HEK293T (cell line): ENCODE measurements at places on chromosomes 5 and 9.

DNA sequence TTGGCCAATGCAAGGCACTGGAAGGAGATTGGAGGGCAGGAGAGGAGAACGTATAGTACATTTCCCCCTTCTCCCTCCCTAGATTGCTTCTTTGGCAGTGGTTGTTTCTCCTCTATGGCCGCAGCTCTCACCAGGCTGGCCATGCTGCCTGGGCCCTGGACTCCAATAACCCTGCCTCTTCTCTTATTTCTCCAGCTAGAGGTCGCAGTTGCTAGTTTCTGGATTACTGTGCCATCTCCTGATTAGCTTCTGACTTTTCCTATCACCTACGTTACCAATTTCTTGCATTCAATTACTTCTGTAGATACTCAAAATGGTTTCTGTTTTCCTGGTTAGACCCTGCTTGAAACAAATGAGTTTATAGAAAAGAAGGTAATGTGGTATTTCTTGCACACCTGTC lies 2.4 kb upstream of the MACIR start:
- no peak for DNase-seq

DNA sequence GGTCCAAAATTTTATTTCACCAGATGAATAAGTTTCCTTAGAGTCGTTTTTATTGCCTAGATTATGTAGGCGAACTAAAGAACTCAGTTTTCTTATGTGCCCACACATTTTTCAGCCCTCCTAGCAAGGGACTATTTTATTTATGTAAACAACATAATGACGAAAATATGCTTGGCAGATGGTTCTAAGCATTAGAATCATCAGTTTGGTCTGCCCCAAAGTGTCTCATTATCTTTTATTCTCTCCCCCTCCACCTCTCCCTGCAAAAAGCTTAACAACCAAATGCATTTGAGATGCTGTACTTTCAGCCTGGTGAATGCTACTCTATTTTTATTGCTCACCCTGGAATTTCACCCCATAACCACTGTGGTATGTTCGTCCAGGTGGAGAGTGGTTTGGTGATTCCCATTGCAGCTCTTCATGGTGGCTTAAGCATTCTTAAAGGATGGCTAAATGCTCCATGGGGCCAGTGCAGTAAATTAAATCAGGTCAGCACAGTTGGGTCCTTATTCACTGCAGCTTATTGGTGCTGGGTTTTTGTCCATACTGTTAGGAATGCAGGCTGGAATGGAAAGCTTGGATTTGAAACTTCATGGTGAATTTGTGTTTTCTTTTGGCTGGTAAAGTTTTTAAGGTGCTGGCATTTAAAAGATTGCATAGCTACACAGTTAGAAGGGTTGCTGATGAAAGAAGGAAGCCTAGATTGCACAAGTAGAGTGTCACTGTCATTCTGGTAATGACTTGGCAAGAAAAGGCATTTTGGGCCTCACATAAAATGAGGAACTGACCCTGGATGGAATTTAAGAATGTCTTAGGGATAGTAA lies 39.2 kb downstream of the TLE4 start:
- no peak for DNase-seq

GRCh38 chr5:163880302-163880701 lies 374.9 kb downstream of the MAT2B start:
- DNase-seq: no peak

DNA sequence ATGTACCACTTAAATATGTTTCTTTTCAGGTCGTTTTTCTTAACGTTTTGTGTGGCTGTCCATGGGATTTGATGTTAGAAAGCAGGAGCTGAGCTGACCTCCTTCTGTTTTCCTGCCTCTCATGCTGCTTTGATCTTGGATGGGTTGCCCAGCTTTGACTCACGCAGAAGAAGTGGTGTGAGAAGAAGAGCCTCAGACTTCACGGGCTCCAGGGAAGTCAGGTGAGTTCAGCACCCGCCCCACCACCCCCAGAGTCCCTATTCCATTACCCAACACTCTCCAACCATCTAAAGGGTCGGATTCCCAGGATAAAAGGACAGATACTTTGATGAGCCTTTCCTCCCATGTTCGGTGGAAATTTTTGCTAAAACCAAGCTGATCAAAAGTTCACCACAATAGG lies 373.4 kb downstream of the IRX2 start:
- DNase-seq: no peak

- DNase-seq: no peak
Observed at GRCh38 chr5:146345578-146346366, 7.1 kb downstream of the POU4F3 start.

- DNase-seq: no peak
Observed at GRCh38 chr9:88826771-88827181, 164.5 kb upstream of the S1PR3 start.

DNA sequence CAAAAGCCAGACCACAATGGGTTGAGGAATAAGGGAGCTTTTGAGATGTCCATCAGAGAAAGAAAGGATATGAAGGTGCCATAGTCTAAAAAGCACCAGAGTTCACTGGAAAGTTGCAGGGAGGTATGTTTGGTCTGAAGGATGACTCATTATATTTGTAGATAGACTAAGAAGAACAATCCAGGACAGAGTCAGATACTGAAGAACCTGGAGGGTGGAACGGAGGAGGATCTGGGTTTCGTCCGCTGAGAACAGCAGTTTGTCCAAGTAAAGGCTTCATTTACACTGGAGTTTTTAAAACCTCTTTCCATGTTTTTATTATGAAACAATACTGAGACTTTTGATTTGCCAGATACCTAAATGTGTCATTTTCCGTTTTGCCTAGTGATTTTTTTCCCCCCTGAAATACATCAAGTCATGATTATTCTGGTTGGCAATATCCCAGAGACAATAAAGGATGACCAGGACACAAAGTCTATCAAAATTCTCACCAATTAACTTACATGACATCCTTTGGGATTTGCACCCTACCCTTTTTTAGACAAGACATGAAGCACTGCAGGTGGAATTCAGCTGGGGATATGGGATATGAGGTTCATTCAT lies 219.9 kb downstream of the MLLT3 start:
- no peak for DNase-seq

GRCh38 chr5:160390787-160391696 lies 8.8 kb downstream of the FAM200C start:
- no peak for DNase-seq

DNA sequence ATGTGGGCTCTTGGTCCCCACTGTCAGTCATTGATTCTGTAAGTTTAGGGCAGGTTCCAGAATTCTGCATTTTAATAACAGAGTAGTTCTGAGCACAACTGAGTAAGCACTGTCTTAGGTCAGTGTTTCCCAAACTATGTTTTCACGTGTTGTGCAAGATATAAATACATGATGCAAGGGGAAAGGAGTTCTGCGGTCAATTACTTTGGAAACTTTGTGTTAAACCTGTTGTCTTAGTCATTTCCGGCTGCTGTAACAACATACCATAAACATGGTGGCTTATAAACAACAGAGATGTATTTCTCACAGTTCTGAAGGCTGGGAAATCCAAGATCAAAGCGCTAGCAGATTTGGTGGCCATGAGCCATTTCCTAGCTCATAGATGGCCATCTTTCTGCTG lies 69.8 kb downstream of the EQTN start:
- no peak for DNase-seq

DNA sequence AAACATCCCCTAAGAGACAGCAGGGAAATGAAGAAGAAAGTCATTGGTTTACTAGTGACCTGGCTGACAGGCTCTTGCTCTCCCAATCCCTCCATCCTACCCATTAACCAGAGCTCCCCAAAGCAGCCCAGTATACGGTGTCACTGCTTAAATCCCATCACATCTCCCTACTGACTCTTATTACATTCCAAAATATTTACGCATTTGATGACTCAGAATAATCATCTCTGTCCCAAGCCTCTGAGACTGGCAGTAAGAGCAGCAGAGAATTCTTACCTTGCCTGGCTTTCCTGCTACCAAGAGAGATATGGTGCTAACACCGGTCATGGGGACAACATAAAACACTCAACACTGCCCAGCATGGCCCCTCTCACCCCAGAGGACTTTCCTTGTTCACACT lies 20.2 kb upstream of the WHRN start:
- no peak for DNase-seq

GRCh38 chr9:32869404-32869803 lies 86.1 kb downstream of the TMEM215 start:
- no peak for DNase-seq

GRCh38 chr9:127742435-127743088 lies 7.5 kb upstream of the TOR2A start:
- peak; percentile 67 for DNase-seq

GRCh38 chr5:92969781-92970237 lies 611.2 kb downstream of the NR2F1-AS1 start:
- no peak for DNase-seq

GRCh38 chr9:34279411-34279810 lies 49.7 kb downstream of the KIF24 start:
- DNase-seq: no peak

GRCh38 chr9:89933578-89933977 lies 328.8 kb downstream of the GADD45G start:
- DNase-seq: no peak

DNA sequence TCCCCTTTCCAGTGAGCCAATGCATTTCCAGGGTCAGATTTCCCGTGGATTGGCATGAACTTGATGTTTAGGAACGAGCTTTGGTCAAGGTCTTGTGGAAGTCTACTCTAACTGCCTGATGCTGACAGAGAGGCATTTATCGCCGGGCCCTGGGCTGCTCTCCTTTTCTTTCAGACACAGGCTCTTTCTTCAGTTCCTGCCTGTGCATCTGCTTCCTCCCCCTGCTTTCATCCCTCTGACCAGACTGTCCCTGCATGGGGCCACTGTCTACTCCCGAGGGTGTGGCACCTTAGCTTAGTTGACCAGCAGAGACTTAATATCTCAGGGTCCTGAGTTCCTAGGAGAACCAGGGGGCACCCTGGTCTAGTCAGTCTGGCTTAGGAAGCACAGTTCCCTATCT lies 41.2 kb downstream of the RALGPS1 start:
- no peak for DNase-seq

GRCh38 chr9:127175764-127176163 lies 53.3 kb upstream of the ANGPTL2 start:
- no peak for DNase-seq

- DNase-seq: no peak
Observed at GRCh38 chr9:95667789-95668188, 151.0 kb upstream of the PTCH1 start.

- peak; percentile 66 for DNase-seq
Observed at GRCh38 chr5:125198270-125198974, 452.0 kb upstream of the ZNF608 start.

- DNase-seq: no peak
Observed at GRCh38 chr5:79842006-79842881, 148.8 kb downstream of the MTX3 start.

DNA sequence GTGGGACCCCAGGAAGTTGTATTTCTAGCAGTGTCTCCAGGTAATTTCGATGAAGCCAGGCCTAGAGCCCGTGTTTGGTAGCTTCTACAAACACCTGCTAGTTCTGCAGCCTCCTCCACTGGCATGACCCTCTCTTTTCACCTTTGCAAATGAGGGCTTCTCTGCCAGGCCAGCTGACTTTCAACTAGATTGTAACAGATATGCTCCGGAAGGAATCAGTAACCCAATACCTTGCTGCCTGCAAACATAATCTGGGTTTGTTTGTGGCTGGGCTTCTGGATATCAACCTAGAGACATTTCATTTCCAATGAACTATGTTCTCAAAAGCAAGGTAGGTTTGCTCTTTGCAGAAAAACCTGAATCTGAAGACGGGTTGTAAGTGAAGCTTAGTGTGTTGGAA lies 354.8 kb downstream of the DMRT2 start:
- DNase-seq: no peak

GRCh38 chr5:75200776-75201175 lies 35.9 kb downstream of the ANKRD31 start:
- DNase-seq: no peak

DNA sequence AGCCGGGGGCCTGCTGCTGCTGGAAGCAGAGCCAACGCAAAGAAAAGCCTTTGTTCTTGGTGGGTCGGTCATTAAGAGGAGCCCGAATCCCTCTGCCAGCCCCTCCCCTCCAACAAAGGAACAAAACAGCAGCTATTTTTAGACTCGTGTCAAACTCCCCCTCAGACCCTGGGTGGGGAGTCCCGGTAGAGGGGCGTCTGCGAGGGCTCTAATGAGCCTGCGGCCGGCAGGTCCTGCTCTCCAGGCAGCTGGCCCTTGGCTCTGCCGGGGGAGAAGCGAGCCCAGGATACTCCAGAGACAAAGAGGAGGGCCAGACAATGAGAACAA lies 114.0 kb downstream of the LHX2 start:
- no peak for DNase-seq

DNA sequence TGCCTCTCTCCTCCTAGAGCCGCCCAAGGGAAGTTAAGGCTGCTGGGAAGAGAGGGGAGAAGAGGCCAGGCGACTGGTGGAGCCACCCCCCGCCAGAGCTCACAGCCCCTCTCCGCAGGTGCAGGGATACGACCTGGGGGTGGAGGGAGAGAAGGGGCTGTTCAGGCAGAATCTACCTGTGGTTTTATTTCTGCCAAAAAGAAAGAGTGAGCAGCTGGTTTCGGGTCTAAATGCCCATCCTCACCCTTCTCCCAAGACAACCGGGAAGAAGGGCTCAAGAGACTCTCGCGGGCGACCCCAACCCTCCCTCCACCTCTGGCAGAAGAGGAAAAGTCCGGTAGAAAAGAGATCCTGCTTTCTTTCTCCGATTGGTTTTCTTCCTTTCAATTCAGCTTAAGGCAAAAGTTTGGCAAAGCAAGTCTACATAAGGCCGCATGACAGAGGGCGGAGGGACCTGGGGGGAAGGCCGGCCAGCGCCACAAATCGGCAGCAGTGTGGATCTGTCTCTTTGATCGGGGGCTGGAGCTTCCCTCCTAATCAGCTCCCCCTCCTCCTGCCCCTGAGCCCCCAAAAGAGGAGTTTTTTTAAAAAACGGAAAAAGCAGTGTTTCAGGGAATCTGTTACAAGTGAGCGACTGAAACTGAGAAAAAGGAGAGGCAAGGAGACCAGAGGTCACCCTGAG lies 16.3 kb downstream of the FAM78A start:
- DNase-seq: no peak

GRCh38 chr5:39256477-39257235 lies 37.3 kb upstream of the FYB1 start:
- no peak for DNase-seq

- DNase-seq: no peak
Observed at GRCh38 chr9:1514776-1515363, 464.7 kb downstream of the DMRT2 start.

GRCh38 chr9:127876764-127877562 lies 512 bp downstream of the AK1 start:
- no peak for DNase-seq

- no peak for DNase-seq
Observed at GRCh38 chr5:163478126-163478981, 17.9 kb downstream of the HMMR start.

DNA sequence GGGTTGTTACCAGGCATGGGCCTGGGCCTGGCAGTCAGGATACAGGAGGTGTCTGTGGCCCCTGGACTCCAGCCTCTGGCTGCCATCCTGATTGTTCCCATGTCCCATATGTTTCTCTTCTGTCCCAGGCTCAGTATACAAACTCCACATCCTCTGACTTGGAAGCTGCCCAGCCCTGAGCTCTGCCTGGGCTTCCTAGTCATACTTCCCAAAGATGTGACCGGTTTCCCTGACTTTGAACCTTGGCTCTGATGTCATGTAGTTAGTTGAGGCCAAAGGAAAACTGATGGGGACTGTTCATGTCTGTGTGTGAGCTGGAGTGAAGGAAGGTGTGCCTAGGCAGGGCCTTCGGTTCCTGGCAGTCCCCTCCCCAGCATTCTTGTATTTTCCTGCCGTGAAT lies 50.4 kb downstream of the CYSTM1 start:
- DNase-seq: no peak

GRCh38 chr5:109199289-109199688 lies 210.5 kb downstream of the PJA2 start:
- no peak for DNase-seq
